ENCODE measurements at places on chromosomes 2 and 18.
A peak's percentile ranks its signal among the peaks of the same experiment; 100 is the strongest.

GRCh38 chr2:53058526-53058925 is 709.1 kb upstream of the CHAC2 start:
- DNase-seq = no peak

DNA sequence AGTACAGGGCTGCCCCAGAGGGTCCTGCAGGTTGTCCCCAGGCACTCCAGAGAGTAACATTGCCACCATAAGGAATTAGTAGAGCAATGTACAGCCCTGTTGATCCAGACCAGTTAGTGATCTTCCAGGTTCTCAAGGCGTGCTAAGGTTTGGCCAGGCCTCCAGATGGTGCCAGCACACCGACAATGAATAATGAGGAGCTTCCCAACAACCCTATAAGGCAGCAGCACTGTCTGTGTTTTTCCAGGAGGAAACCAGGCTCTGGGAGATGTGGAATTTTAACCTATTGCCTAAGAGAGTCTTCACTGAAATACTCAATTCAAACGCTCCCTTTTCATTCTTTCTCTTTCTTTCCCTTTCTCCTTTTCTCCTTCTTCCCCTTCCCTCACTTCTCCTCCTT is 122.1 kb downstream of the MGAT5 start:
- DNase-seq = peak; percentile 76

- no peak for DNase-seq
Measured at GRCh38 chr18:13440277-13441248, 222.0 kb downstream of the LDLRAD4 start.

DNA sequence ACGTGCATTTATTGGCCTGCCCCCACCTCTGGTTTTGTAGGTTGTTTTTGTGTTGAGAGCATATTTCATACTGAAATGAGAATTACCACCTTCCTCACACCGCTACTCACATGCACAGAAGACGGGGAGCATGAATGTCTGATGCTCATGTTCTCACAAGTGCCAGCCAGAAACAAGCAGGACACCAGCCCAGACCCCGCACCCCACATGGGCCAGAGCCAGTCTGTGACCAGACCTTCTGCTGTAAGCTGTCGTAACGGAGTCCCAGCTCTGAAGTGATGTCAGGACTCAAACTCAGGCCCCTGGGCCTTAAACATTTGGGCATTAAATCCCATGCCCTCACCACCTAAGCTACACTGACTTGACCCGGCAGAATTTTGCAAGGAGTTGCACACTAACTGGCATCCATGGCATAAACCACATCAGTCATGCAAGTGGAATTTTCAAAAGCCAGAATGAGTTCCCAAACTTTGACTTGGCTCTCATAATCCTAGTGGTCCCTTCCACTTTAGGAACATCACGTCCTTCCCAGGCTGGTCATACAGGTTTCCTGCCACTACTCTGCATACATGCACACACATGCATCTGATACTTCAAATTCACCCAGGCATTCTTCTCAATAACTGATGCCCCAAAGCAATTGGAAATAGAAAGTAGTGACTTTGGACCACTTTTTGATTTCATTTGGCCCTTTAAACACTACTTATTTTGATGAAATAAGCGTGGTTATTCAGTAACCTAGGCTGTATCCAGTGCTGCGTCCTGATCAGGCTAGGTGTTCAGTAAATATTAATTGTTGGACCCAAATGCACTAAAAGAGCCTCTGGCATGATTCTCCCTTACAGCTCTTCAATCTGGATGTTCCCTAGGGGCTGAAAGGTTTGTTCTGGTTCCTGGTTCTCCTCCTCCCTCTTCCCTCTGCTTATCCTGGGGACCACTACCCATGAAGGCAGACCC is 223.1 kb upstream of the ID2 start:
- DNase-seq = no peak

- DNase-seq = no peak
Measured at GRCh38 chr2:165762723-165763122, 31.3 kb downstream of the GALNT3 start.

- peak; percentile 80 for DNase-seq
Measured at GRCh38 chr2:168583710-168584521, 127.8 kb downstream of the CERS6 start.

GRCh38 chr2:86695053-86695691 is 24.9 kb upstream of the RMND5A start:
- no peak for DNase-seq

DNA sequence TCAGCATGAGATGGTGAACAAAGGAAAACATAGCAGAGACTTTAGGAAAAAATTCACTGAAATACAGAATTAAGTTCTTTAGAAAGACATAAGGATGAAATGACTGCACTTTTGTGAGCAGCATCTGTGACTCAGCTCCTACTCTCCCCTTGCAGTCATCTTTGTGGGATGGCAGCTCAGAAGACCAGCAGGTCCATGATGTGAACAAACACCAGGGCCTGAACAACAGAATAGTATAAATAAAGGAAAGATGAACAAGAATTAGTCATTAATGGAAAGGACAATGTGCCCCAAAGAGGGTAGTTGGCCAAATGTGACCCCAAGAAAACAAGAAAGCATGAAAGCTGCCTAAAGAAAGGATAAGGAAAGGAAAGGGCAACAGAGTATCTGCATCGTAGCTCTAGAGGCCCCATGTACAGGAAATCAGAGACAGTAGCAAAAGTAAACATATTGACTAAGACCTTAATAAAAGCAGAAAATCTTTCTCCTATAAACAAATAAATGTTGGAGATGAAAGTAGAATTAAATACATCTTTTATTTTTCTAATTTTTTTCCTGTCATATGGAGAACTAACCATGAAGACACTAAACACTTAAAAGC is 318.0 kb downstream of the ZEB2 start:
- DNase-seq = peak; percentile 10

GRCh38 chr18:34707670-34708069 is 2.4 kb upstream of the DTNA start:
- peak; percentile 97 for DNase-seq

DNA sequence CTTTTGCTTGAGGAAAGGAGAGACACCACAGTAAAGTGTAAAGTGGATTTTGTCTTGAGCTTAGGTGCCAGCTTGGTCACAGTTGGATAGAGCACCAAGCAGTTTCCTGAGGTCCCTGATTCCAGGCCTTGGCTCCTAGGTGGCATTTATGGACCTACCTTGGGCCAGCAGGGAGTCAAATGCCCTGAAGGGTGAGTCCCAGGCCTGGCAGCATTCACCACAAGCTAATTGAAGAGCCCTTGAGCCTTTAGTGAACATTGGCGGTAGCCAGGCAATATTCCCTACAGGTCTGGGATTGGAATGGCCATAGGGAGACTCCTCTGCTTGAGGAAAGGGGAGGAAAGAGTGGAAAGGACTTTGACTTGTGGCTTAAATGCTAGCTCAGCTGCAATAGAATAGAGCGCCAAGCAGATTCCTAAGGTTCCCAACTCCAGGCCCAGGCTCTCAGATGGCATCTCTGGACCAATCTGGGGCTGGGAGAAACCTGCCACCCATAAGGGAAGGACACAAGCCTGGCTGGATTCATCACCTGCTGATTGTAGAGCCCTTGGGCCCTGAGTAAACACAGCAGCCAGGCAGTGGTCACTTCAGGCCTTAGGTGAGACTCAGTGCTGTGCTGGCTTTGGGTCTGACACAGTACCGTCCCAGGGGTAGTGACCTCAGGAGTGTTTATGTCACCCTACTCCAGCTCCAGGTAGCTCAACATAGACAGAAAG is 137.5 kb upstream of the OTOS start:
- DNase-seq = no peak

- DNase-seq = no peak
Measured at GRCh38 chr2:139876321-139876720, 1096.1 kb upstream of the NXPH2 start.

DNA sequence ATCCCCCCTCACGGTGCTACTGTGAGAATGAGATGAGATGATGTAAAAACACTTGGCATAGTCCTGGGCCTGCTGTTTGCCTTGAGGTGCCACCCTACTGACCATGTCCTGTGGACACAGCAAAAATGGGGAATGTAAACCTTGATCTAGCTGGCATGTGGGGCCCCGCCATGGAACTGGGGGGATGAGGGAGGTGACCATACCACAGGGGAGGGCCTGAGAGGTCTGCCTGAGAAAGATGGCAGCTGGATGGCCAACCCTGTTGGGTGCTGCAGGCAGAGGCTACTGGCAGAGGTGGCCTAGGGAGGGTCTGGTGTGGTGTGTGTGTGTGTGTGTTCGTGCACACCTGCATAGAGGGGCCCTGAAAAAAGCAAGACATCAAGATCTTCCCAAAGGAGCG is 777 bp downstream of the HAAO start:
- DNase-seq = no peak

GRCh38 chr2:207902821-207903220 is 122.5 kb downstream of the PLEKHM3 start:
- DNase-seq = peak; percentile 15

GRCh38 chr2:222969491-222969890 is 82.5 kb upstream of the KCNE4 start:
- DNase-seq = peak; percentile 73

GRCh38 chr2:9974343-9974742 is 22.9 kb downstream of the GRHL1 start:
- no peak for DNase-seq
